ENCODE measurements at places on chromosomes 16 and 17.

GRCh38 chr17:77802811-77803220 is 155.7 kb upstream of the TNRC6C start:
- DNase-seq = no peak

DNA sequence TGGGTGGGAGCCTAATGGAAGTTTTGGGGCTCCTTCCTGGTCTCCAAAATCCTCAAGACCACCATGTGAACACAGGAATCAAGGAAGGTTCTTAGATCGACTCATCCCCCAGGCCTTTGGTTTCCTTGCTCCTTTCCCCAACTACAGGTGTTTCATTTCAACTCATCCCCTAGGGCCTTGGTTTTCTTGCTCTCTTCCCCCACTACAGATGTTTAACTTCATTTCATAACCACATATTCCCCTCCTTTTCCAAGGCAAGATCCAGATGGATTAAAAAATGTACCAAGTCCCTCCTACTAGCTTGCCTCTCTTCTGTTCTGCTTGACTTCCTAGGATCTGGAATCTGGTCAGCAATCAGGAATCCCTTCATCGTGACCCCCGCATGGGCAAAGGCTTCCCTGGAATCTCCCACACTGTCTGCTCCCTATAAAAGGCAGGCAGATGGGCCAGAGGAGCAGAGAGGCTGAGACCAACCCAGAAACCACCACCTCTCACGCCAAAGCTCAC is at the start of gene CCL11:
Gene CCL11, plus strand, starts transcription at position 457 of the 507 bp plus-strand sequence. CDS start 67 bp downstream, outside the sequence.
- DNase-seq = no peak

- DNase-seq = no peak
Observed at GRCh38 chr16:64880994-64881393, 240.9 kb downstream of the CDH11 start.

DNA sequence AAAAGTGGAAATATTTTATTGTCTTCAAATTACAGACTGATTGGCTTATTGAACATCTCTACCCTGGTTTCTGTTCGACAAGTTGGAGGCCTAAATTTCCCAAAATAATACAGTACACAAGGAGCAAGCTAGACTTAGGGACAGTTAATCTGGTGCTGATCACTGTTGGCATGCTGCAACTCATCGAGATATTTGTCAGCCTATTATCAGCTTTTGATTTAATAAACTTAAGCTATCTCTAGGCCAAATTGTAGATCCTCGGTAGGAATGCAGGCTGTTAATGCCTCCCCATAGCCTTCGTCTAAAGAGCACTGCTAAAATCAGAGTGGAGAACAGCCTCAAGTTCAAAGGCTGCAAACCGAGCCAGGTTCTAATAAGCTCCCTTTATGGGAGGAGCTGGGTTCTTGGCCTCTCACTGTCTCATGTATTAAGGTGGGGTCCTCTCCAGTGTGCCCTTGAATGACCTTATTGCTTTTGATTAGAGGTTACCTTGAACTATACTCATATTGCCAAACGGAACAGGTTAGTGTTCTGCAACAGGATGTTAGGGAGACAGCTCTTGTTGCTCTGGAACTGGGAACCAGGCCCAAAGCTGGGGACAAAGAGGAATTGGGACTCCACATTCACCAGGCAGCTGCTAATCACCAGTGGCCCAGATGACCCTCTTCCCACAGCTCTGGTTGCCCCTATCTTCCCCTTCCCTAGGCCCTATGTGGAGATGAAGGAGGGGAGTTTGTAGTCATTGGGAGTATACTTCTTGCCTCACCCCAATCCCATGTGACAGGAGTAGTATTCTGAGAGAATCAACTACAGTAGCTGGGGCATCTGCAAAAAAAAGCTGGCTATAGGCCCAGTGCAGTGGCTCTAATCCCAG is 69.5 kb upstream of the NOL11 start:
- no peak for DNase-seq

- peak; percentile 20 for DNase-seq
Observed at GRCh38 chr17:7477392-7478275, 1.8 kb downstream of the ZBTB4 start.

GRCh38 chr16:3727806-3728381 is 10.6 kb upstream of the TRAP1 start:
- no peak for DNase-seq

DNA sequence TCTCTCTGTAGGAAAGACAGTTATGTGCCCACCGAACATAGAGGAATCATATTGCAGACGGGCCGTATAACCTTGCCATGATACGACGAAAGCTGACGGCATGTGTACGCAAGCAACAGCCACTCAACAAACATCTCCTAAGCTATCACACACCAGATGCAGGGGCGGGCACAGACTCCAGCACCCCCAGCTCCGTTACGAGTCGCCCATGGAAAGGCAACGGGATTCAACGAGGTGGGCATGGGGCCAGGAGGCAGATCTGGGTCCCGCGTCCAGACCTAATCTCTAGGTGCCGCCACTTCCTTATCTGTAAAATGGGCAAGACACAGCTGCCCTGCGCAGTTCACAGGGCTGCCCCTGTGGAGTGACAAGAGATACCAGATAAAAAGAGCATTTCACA is 35.6 kb downstream of the ABR start:
- no peak for DNase-seq

DNA sequence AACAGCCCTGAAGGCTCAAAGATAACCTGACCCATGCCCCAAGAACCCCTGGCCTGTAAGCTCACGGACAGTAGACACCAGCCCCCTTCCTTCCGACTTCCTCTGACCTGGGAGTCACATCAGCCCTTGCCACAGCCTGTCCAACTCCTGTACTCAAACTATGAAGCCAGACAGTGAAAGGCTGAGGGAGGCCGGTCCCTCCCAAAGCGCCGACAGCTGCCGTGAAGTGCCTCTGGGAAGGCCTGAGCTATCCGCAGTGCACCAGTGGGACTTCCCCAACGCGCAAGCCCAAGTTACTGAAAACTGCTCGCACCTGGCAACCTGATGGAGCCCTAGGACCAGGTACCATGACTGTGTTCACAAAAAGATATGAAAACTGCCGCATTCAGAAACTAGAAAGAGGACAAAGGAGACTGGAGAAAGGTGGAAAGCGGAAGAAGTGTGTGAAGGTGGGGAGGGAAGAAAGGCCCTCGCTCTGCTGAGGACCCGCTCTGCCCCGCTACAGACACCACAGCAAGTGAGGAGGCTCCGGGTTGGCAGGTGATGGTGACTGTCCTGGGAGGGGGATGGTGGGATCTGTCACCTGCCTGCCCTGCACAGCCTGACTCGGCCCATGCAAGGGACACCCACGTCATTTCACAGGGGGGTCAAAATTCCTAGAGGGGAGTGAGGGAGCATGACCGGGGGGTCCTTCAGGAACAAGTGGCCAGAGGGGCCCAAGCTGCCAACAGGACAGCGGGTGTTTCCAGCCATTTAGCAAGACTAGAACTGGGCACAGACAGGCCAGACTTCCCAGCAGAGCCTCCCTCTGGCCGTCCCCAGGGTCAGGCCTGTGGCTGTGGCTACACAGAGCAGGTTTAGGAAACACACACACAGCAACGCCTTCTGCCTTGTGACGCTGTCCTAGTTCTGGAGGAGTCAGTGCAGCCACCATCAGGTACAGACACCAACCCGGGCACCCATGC is 13.1 kb upstream of the TRAP1 start:
- no peak for DNase-seq

DNA sequence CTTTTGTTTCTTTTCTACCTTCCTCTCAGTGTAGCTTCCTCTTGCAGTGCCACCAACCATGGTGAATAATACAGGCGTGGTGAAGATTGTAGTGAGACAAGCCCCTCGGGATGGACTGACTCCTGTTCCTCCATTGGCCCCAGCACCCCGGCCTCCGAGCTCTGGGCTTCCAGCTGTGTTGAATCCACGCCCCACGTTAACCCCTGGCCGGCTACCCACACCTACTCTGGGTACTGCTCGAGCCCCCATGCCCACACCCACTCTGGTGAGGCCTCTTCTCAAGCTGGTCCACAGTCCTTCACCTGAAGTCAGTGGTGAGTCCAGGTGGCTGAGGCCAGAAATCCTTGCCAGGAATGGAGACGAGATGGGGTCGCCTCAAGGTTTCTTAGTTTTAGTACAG is 23.9 kb downstream of the SRCAP start:
- DNase-seq = no peak
